ENCODE measurements at places on chromosomes 16 and 17.

- no peak overlapping the region for H3K27ac ChIP-seq
- H3K4me3 ChIP-seq: no peak overlapping the region
- no peaks in the 10 kb centered on the region for H3K36me3 ChIP-seq
- H3K4me1 ChIP-seq: no peaks in the 10 kb centered on the region
- H3K27me3 ChIP-seq: peaks cover 27% of the 10 kb centered on the region
These were observed 7.7 kb downstream of the WNT3 start for GRCh38 chr17:46810837-46811236.

DNA sequence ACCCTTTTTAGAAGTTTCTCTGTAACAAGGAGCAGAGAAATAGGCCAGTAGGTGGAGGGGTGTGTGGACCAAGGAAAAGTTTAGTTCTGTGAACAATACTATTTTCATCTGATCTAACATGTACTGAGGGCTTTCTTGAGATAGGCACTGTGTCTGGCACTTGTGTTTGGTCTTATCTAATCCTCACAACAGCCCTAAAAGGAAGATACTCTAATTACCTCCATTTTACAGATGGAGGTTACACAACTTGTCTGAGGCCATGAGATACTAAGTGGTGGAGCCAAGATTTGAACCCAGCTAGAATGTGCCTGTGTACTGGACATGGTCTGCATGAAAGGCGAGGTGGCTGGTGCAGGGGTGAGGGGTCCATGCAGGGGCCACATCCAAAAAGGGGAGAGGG is 4.5 kb downstream of the TNFSF12 start:
- H3K27ac ChIP-seq: peak overlapping the region; percentile 42
- no peaks in the 10 kb centered on the region for H3K27me3 ChIP-seq
- peaks cover 15% of the 10 kb centered on the region for H3K36me3 ChIP-seq

DNA sequence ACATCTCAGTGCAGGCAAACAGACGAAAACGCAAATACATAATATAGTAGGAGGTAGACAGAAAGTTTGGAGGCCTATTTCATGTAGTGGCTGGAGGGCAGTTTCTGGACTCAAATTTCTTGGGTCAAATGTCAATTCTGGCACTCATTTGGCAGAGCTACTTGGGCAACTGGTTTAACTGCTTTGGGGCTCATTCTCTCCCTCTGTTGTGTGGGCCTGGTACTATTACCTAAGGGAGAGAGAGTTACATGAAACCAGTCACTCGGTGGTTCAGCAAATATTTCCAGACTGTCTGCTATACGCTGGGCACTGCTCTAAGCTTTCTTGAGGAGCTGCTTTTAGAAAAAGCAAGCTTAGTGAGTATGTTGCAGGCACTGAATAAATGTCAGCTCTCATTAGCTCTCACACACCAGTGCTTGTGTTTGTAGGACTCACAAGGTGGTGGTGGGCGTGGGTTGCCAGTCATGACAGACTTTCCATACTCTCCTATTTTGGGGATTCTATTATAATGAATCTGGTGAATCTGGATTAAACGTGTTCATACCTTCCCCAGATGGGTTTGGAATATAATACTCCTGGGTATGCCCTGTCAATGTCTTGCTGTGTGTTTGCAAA is 1.8 kb upstream of the SHISA9 start:
- no peak for DNase-seq
- no peaks in the 10 kb centered on the region for H3K36me3 ChIP-seq
- no peak overlapping the region for H3K27ac ChIP-seq
- H3K27me3 ChIP-seq: peaks cover 53% of the 10 kb centered on the region
- no peak overlapping the region for H3K4me3 ChIP-seq
- H3K4me1 ChIP-seq: no peaks in the 10 kb centered on the region

DNA sequence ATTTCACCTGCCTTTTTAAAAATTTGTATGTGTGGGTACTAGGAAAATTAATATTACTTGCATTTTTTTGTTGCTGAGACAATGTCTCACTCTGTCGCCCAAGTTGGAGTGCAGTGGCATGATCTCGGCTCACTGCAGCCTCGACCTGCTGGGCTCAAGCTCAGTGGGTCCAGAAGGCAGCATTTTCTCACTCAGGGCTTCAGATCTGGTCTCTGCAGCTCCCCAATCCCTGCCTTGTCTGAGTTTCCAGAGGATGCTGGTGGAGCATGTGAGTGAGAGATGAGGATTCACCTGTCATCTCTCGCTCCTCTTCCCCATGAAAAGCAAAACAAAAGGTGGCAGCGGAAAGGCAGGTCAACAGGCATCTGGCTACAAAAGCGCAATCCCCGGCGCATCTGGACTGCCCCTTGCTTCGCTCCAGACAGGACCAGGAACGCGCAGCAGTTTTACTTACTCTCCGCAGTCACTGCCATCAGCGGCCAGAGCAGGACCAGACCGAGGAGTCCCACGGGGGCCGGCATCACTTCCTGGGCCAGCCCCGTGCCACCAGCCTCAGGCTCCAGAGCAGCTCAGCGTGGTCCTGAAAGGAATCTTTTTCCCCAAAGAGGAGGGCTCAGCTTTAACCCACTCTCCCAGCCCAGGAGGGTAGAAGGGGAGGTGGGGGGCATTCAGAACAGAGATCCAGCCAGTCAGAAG is 59.9 kb downstream of the LITAF start:
- no peak overlapping the region for H3K4me3 ChIP-seq
- no peak overlapping the region for H3K27ac ChIP-seq
- H3K36me3 ChIP-seq: no peaks in the 10 kb centered on the region
- no peaks in the 10 kb centered on the region for H3K27me3 ChIP-seq

- H3K36me3 ChIP-seq: peaks cover 82% of the 10 kb centered on the region
- no peaks in the 10 kb centered on the region for H3K4me1 ChIP-seq
- no peak overlapping the region for H3K4me3 ChIP-seq
- H3K27me3 ChIP-seq: no peaks in the 10 kb centered on the region
- no peak for DNase-seq
These were observed 13.6 kb upstream of the TXNDC11 start for GRCh38 chr16:11756248-11756647.

DNA sequence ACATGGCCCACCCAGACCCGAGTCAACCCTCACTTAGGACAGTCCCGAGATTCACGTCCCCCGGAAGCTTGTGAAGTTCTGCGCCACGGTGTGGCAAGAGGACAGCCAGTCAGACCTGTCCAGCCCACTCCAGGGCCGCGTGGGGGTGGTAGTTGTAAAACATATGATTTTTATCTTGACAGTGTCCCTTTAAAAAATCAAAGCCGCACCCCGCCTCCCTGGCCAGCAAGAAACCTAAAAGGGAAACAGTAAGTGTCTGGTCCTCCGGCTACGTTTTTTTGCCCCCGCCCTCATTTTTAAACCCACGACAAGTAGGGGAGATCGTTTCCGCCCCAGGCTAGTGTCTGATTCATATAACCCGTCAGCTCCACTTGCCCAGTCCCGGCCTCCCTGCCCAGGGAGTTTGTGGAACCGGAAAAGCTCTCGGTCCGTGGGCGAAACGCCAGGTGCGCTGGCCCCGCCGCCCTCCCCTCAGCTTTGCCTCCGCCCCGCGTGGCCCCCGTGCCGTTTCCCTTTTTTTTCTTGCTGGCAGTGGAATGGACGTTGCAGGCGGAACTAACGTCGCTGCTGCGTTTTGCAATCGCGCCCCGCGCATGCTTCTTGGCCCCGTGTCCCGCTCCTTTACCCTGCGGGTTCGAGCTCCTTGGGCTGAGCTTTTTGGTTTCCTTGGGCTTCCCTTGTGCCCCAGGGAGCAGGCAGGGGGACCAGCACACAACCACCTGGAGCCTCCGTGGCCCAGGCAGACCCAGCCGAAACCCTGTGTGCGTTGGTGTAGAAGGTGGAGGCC is 13.3 kb upstream of the NUDT16L1 start:
- no peaks in the 10 kb centered on the region for H3K27me3 ChIP-seq
- peaks cover 41% of the 10 kb centered on the region for H3K36me3 ChIP-seq

- no peaks in the 10 kb centered on the region for H3K4me1 ChIP-seq
- no peaks in the 10 kb centered on the region for H3K36me3 ChIP-seq
- H3K27me3 ChIP-seq: no peaks in the 10 kb centered on the region
- no peak overlapping the region for H3K27ac ChIP-seq
- no peak for DNase-seq
These were observed 28.1 kb upstream of the ADAMTS18 start for GRCh38 chr16:77462894-77463293.

- no peak overlapping the region for H3K27ac ChIP-seq
- H3K27me3 ChIP-seq: peaks cover 7% of the 10 kb centered on the region
- H3K4me1 ChIP-seq: peaks cover 3% of the 10 kb centered on the region
- H3K4me3 ChIP-seq: no peak overlapping the region
These were observed 7.1 kb downstream of the TMEM114 start for GRCh38 chr16:8583199-8583598.

GRCh38 chr16:26733710-26734109 is 333.0 kb upstream of the C16orf82 start:
- H3K36me3 ChIP-seq: no peaks in the 10 kb centered on the region
- H3K4me1 ChIP-seq: no peaks in the 10 kb centered on the region
- no peak overlapping the region for H3K27ac ChIP-seq
- no peak overlapping the region for H3K4me3 ChIP-seq
- no peak for DNase-seq

- H3K4me1 ChIP-seq: no peaks in the 10 kb centered on the region
- no peak for DNase-seq
- no peaks in the 10 kb centered on the region for H3K27me3 ChIP-seq
- H3K4me3 ChIP-seq: no peak overlapping the region
- H3K27ac ChIP-seq: no peak overlapping the region
These were observed 659 bp downstream of the RPH3AL start for GRCh38 chr17:351875-352420.

- H3K27ac ChIP-seq: no peak overlapping the region
- no peak overlapping the region for H3K4me3 ChIP-seq
- H3K4me1 ChIP-seq: no peaks in the 10 kb centered on the region
These were observed 103.4 kb upstream of the TOX3 start for GRCh38 chr16:52650318-52650717.

GRCh38 chr17:82012640-82013295 is 9.9 kb downstream of the CENPX start:
- no peak for DNase-seq
- no peak overlapping the region for H3K27ac ChIP-seq
- no peak overlapping the region for H3K4me3 ChIP-seq
- no peaks in the 10 kb centered on the region for H3K36me3 ChIP-seq
- H3K27me3 ChIP-seq: no peaks in the 10 kb centered on the region

DNA sequence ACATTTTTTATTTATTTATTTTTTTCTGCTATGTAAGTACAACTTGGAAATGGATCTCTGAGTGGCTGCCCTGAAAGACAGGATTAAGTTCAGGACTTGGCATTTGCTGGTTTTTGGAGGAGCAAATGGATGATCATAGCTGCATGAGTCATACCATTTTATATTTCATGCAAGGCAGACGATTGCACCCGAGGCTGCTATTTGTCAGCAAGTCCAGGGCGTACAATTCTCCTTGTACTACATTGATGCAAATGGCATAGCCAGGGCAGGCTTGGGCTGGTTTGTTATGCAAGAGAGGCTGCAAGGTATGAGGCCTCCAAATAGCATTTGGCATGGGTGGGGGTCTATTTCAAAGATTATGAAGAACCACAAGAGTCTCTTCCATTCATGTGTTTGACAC is 81.2 kb upstream of the CACNG3 start:
- H3K4me1 ChIP-seq: no peaks in the 10 kb centered on the region

DNA sequence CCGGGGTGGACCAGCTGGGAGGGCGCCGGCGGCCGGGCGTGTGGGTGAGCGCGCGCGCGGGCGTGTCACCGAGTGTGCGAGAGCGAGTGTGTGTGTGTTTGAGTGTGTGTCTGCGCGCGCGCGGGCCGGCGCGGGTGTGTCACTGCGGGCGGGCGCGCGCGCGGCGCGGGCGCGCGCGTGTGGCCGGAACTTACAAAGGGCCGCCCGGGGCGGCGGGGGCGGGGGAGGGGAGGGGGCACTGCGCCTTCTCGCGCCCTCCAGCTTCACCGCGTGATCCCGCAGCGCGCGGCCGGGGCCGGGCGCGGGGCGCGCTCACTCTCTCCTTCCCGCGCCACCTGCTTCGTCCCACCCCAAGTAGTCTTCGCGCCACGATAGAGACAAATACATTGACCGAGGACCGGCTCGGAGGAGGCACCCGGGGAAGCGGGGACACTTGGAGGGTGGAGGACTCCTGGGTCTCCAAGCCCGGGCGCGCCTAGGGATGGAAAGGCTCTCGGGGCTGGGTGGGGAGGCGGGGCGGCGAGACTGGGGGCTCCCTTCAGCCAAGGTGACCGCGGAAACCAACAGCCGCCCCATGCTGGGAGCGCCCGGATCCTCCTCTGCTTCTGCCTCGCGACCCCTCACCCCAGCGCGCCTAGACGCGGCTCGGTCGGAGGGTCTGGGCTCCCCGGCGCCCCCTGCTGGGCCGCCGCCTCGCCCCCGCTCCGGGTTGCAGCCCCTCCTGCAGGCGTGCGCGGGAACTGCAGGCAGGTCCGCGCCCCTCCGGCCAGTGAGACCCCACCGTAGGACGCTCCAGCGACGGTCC is at the start of gene SRCIN1:
Gene SRCIN1, minus strand, starts transcription at position 112 of the 805 bp plus-strand sequence. CDS start 247 bp downstream, outside the sequence.
- peak; percentile 11 for DNase-seq
- peak within 1 kb of the TSS; percentile 48 for H3K4me3 ChIP-seq
- peaks cover 67% of the 10 kb centered on the region for H3K27me3 ChIP-seq
